Esophagus squamous epithelium (tissue), 5 donors: ENCODE measurements at places on chromosomes 12 and 14. TPM values are rescaled to one million over a fixed set of nuclear protein-coding genes. Genes with fewer than 3 reads are reported as not detected.

LBHD2 gene
- 1.1 TPM for total RNA-seq

C12orf54 gene
- 0.99 TPM for total RNA-seq

DNA sequence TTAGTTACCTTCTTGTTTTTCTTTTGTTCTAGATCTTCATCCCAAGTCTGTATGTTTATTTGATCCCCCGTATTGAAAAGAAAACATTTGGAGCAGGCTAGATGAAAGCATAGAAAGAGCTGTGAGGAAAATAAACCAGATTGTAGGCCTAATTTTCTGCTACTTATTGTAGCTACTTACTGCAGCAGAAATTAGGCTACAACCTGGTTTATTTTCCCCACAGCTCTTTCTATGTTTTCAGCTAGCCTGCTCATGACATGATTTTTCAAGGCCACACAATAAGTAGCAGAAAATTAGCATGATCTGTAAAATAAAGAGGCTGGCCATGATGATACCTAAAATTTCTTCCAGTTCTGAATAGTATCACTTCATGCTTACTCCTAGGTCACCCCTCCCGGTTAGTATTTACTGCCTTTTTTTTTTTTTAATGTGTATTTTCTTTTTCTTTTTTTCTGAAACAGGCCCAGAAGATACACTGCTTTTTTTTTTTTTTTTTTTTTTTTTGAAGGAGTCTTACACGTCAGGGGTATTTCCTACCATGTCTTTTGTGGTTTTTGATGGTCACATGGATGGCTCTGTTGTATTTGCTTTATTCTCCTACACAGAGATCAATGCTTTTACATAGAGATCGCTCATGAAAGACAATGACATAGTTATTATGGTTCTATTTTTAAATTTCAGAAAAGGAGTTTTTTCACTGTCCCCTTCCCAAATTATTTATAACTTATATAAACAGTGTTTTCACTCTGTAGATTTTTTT lies 32.3 kb downstream of the BHLHE41 start:
- H3K4me3 ChIP-seq: no peak overlapping the region
- H3K27ac ChIP-seq: no peak overlapping the region
- no peaks in the 10 kb centered on the region for H3K27me3 ChIP-seq
- H3K36me3 ChIP-seq: no peaks in the 10 kb centered on the region
- no peak for DNase-seq

GRCh38 chr14:66507181-66507721 lies 696 bp upstream of the GPHN start:
- DNase-seq: no peak
- H3K4me3 ChIP-seq: peak overlapping the region; percentile 94
- peaks cover 9% of the 10 kb centered on the region for H3K4me1 ChIP-seq
- H3K27ac ChIP-seq: peak overlapping the region; percentile 93
- H3K36me3 ChIP-seq: no peaks in the 10 kb centered on the region

DNA sequence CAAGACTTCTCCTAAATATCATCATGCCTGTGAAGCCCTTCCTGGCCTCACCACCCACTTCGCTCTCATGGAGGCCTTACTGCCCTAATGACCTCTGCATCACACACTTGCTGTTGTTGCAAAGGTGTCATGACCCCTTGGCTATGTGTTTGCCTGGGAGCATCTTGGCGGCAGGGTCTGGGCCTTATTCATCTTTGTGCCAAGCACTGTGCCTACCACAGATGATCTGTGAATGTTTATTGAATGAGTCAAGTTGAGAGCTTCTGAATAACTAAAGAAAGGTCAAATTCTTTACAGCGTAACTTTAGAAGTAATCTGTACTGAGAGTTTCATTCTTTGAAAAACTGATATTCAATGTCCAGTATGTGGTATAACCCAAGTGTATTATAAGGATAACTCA lies 113.3 kb downstream of the TTC8 start:
- H3K4me3 ChIP-seq: no peak overlapping the region
- no peak overlapping the region for H3K27ac ChIP-seq
- H3K4me1 ChIP-seq: no peaks in the 10 kb centered on the region
- DNase-seq: no peak

- no peaks in the 10 kb centered on the region for H3K27me3 ChIP-seq
- no peak for DNase-seq
- no peak overlapping the region for H3K4me3 ChIP-seq
- no peaks in the 10 kb centered on the region for H3K36me3 ChIP-seq
- H3K4me1 ChIP-seq: no peaks in the 10 kb centered on the region
These were observed 21.8 kb downstream of the DNAL1 start for GRCh38 chr14:73666583-73666982.

- peaks cover 33% of the 10 kb centered on the region for H3K36me3 ChIP-seq
- no peak for DNase-seq
- H3K27me3 ChIP-seq: no peaks in the 10 kb centered on the region
- H3K4me1 ChIP-seq: no peaks in the 10 kb centered on the region
- no peak overlapping the region for H3K4me3 ChIP-seq
These were observed 10.8 kb downstream of the RBM19 start for GRCh38 chr12:113955109-113955970.

DNA sequence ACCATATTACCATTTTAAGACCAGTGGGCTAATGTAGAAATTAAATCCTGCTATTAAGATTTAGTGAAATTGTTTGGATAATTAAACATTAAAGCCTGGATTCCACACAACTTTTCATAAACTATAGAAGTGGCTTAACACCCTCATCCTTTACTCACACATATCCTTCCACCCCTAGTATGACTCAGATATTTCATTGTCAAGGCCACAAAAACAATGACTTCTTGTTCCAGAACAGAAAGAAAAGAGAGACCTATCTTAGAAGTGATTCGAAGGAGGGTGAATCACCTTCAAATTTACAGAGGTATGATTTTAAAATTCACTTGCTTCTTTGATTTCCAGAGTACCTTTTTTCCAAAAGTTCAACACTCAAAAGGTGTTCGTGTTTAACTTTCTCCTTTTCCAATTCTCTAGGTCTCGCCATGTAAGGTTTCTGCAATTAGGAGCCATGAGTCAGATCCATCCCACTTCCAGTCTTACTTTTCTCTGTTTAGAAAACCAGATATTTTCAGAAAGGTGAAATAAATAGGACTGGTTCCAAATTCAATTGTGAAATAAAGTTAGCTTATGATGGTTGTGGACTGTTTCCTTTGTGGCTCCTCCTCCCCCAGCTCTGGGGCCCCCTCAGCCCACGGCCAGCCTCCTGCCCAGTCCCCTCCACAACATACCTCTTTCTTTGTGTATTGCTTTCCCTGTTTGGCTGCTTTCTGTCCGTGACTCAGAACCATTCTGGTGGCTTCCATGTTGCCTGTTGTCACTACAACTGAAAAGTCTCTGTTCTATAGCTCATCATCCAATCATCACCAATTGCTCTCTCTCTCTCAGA lies 24.6 kb upstream of the MGP start:
- H3K4me1 ChIP-seq: no peaks in the 10 kb centered on the region
- DNase-seq: no peak
- H3K36me3 ChIP-seq: no peaks in the 10 kb centered on the region
- no peak overlapping the region for H3K4me3 ChIP-seq
- no peaks in the 10 kb centered on the region for H3K27me3 ChIP-seq

GRCh38 chr14:100484531-100485267 lies 102.5 kb downstream of the BEGAIN start:
- H3K4me3 ChIP-seq: no peak overlapping the region
- H3K4me1 ChIP-seq: no peaks in the 10 kb centered on the region
- no peaks in the 10 kb centered on the region for H3K36me3 ChIP-seq
- no peaks in the 10 kb centered on the region for H3K27me3 ChIP-seq
- DNase-seq: no peak

GRCh38 chr14:61462566-61463193 lies 141.3 kb downstream of the PRKCH start:
- peaks cover 43% of the 10 kb centered on the region for H3K36me3 ChIP-seq
- H3K27me3 ChIP-seq: no peaks in the 10 kb centered on the region
- H3K4me1 ChIP-seq: peaks cover 23% of the 10 kb centered on the region
- DNase-seq: no peak
- no peak overlapping the region for H3K4me3 ChIP-seq
- no peak overlapping the region for H3K27ac ChIP-seq

GRCh38 chr12:53380794-53381730 lies 1.1 kb downstream of the SP1 start:
- no peaks in the 10 kb centered on the region for H3K27me3 ChIP-seq
- H3K4me1 ChIP-seq: peaks cover 66% of the 10 kb centered on the region

DNA sequence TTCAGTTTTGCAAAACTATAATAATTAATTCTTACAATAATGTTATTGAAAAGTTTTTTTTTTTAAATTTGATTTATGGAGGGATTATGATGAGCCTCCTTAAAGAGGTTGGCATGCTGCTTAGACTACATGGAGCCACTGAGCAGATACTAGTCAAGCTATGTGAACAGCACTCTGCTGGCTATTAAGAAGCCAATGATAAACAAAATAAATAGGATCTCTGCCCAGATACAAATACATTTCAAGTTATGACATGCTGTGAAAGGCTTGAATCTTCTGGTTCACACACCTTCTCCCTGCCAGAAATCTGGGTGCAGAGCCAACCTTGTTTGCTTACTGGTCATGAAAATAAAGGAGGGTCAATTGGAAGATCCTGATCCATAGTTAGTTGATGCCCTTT lies 107.4 kb upstream of the NAV3 start:
- DNase-seq: no peak
- H3K36me3 ChIP-seq: no peaks in the 10 kb centered on the region
- H3K27ac ChIP-seq: no peak overlapping the region
- no peaks in the 10 kb centered on the region for H3K4me1 ChIP-seq
- no peak overlapping the region for H3K4me3 ChIP-seq

DNA sequence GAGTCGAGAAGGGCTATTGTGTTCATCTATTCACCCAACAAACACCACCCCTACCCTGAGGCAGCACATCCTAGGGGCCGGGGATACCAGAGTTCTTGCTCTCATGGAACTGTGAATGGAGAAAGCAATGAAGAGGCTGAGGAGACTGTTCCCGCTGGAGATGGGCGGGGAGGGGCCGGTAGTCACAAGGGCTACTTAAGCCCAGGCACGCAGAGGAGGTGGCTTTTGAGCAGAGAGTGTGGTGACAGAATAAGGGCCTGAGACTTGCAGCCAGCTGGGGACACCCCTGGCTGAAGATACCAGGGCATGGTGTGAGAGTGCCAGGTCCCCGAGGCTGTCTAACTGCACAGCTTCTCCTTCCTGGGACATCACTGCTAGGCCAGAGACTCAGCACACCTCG lies 114.1 kb upstream of the EVL start:
- no peaks in the 10 kb centered on the region for H3K27me3 ChIP-seq
- no peaks in the 10 kb centered on the region for H3K36me3 ChIP-seq
- H3K4me3 ChIP-seq: no peak overlapping the region
- peaks cover 20% of the 10 kb centered on the region for H3K4me1 ChIP-seq
- H3K27ac ChIP-seq: no peak overlapping the region
- DNase-seq: no peak

DNA sequence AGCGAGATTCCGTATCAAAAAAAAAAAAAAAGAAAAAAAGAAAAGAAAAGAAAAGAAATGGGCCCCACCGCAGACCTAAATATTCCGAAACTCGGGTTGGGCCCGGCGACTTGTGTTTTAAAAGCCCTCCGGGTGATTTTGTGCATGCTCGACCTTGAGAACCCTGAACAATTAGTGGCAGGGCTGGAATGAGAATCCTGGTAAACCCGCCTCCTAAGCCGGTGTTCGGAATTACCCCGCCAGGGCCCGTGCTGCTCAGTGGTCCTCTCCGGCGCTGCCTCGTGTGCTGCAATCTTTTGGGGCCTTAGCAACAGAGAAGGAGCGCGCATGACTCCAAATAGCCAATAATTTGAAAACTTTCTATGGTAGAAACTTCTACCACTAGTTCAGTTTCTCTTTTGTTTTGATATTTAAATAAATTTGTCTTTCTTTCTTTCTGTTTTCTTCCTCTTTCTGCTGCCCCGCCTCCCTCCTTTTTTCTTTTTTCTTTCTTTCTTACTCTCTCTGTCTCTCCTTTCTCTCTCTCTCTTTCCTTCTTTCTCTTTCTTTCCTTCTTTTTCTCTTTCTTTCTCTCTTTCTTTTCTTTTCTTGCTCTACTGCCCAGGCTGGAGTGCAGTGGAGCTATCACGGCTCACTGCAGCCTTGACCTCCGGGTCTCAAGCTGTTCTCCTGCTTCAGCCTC lies 1.5 kb upstream of the GALNT6 start:
- no peaks in the 10 kb centered on the region for H3K36me3 ChIP-seq
- DNase-seq: no peak
- H3K27me3 ChIP-seq: no peaks in the 10 kb centered on the region
- H3K4me1 ChIP-seq: peaks cover 12% of the 10 kb centered on the region
- no peak overlapping the region for H3K27ac ChIP-seq

- H3K27ac ChIP-seq: no peak overlapping the region
- H3K4me1 ChIP-seq: no peaks in the 10 kb centered on the region
- no peak for DNase-seq
- H3K36me3 ChIP-seq: no peaks in the 10 kb centered on the region
These were observed 321.5 kb upstream of the SOX5 start for GRCh38 chr12:24270965-24271364.

DNA sequence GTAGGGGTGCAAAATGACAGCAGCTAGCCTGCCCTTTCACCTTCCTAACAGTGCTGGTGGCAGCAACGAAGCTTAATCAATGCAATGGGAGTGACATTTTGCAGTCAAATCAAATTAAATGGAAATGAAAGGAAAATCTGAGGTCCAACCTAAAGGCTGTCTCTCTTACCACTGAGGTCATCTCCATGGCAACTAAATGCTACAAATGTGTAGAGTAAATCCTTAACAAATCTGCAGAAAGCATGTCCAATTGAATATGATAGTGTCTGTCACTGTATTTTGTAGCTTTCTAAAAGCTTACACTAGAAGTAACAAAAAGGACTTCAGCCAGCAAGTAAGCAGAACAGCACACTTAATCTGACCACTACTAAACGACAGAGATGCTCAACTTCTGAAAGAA lies 488.8 kb downstream of the BCAT1 start:
- H3K4me1 ChIP-seq: no peaks in the 10 kb centered on the region
- no peak overlapping the region for H3K27ac ChIP-seq
- H3K27me3 ChIP-seq: no peaks in the 10 kb centered on the region
- DNase-seq: no peak
- no peak overlapping the region for H3K4me3 ChIP-seq
- no peaks in the 10 kb centered on the region for H3K36me3 ChIP-seq

- DNase-seq: no peak
- no peak overlapping the region for H3K4me3 ChIP-seq
- H3K27me3 ChIP-seq: no peaks in the 10 kb centered on the region
These were observed 869.2 kb downstream of the TMEM121 start for GRCh38 chr14:106395456-106396050.

GRCh38 chr12:123050331-123050831 lies 69.9 kb downstream of the ARL6IP4 start:
- no peaks in the 10 kb centered on the region for H3K36me3 ChIP-seq
- H3K4me1 ChIP-seq: peaks cover 41% of the 10 kb centered on the region
- peak overlapping the region; percentile 47 for H3K27ac ChIP-seq
